Skeletal muscle cell (primary cell): ENCODE measurements at places on chromosomes 5 and 9.

- no peak for DNase-seq
These were observed 37.6 kb upstream of the TRMT10B start for GRCh38 chr9:37715991-37716505.

DNA sequence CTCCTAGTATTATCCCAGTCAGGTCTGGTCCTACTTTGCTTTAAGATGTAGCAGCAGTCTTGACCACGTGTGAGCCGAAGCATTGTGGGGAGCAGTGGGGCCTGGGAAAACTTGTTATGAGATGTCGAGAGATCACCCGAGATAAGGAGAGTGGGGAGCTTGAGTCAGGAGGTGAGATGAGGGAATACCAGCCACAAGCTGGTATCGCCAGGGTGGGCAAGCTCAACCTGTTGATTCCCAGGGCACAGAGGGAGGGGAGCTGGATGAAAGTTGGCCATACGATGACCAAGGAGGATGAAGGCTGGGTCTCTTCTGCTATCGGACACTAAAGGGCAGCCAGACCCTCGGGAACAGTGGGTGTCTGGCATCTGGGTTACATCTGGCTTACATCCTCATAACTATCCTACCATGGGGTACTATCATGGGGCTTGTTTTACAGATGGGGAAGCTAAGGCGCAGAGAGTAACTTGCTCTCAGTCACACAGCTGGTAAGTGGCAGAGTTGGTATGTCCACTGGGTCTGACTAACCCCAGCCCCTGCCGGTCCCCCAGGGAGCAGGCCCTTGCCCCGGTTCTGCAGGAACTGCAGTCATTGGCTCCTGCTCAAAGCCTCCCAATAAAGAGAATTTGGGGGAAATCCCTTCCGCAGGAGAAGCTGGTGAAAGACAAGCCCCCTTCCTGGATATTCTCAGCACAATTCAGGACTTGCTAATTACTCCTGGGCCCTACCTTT, 13.4 kb upstream of the TIFAB start:
- no peak for DNase-seq

DNA sequence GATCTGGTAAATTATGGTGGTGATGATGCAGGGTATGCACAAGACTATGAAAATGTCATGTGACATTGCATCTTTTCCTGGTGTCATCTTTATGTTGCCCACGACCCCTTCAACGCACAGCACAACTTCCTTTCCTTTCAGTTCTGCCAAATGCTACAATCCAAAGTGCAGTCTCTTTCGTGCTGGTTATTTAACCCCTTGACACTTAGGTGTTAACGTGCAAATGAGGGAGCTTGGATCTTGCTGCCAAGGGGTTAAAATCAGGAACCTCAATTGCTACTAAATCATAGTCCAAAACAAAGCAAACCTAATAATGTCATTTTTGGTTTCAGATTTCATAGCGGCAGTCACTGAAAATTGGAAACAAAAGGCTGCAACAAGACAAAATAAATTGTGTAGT, 16.0 kb downstream of the CTSL start:
- DNase-seq = no peak

GRCh38 chr9:135363596-135363995, 116.0 kb upstream of the PPP1R26 start:
- no peak for DNase-seq

DNA sequence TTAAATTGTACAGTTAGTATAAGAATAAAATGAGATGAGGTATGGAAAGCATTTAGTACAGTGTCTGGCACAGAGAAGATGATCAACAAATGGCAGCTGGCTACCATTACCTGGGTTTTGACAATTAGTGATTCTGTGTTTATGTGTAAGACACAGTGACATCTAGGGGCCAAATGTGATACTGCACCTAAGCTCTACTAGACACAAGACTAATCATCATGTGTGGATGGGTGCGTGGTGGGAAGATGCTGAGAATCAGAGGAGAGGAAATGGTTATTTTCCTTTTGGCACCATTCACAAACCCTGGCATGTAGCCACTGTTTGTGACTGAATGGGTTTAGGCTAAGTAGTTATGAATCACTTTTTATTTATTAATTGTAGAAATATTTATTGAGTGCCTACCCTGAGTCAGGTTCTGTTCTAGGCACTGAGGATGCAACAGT, 109.8 kb upstream of the TBC1D2 start:
- DNase-seq = no peak
